T-cell (primary cell): ENCODE measurements at places on chromosomes 4 and X. TPM values are rescaled to one million over a fixed set of nuclear protein-coding genes. Genes with fewer than 3 reads are reported as not detected.

The CTAG1B gene
- not detected for total RNA-seq

The CLGN gene
- not detected for total RNA-seq

The GAGE13 gene
- not detected for total RNA-seq

The ADH1A gene
- total RNA-seq, result not detected

The MAGEA2B gene
- total RNA-seq, result not detected
